Mesothelial cell of epicardium (in vitro differentiated cells): ENCODE measurements at places on chromosomes 6 and 20. TPM values are rescaled to one million over a fixed set of nuclear protein-coding genes. Genes with fewer than 3 reads are reported as not detected.

GRCh38 chr6:159008656-159009288 is 8.8 kb upstream of the RSPH3 start:
- no peak for DNase-seq

CLPSL1 gene
- total RNA-seq = 0.40 TPM in 1 of 3 replicates, not detected in the others

DNA sequence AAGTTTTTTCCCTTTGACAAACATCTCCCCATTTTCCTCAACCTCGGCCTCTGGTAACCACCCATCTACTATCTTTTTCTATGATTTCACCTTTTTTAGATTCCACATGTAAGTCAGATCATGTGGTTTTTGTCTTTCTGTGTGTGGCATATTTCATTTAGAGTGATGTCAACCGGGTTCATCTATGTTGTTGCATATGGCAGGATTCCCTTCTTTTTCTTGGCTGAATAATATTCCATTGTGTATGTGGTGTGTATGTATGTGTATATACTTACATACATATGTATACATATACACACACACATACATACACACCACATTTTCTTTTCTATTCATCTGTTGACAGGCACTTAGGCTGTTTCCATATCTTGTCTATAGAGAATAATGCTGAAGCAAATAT is 22.2 kb upstream of the PHIP start:
- DNase-seq = no peak

CAP2 gene
- 14.1 to 15.6 TPM (median 15.0 TPM) in 3 replicates for total RNA-seq

GRCh38 chr6:111406200-111406721 is 76.8 kb downstream of the REV3L start:
- DNase-seq = no peak

GRCh38 chr20:38270869-38271605 is 10.5 kb upstream of the KIAA1755 start:
- DNase-seq = no peak
